Mucosa of descending colon (tissue), 3 donors: ENCODE measurements at places on chromosomes 2 and 18. TPM values are rescaled to one million over a fixed set of nuclear protein-coding genes. Genes with fewer than 3 reads are reported as not detected.

DNA sequence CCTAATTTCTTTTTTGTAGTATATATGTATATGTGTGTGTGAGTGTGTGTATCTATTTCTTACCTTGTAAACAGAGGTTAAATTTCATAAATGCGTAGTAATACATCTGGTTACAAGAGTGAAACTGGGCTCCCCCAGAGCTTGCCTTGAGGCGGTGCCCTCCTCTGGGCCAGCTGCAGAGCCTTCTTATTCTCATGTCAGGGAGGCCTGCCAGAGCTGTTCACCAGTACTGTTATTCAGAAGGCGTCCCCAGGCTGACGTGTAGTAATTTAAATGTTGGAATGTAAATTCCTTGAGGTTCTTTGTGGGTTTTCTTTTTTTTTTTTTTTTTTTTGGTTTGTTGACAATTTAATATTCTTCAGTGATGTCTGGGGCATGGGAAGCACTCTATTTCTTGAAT lies 11.2 kb downstream of the COPS8 start:
- DNase-seq = no peak

GRCh38 chr2:129092956-129093355 lies 774.3 kb upstream of the HS6ST1 start:
- no peak for DNase-seq

DNA sequence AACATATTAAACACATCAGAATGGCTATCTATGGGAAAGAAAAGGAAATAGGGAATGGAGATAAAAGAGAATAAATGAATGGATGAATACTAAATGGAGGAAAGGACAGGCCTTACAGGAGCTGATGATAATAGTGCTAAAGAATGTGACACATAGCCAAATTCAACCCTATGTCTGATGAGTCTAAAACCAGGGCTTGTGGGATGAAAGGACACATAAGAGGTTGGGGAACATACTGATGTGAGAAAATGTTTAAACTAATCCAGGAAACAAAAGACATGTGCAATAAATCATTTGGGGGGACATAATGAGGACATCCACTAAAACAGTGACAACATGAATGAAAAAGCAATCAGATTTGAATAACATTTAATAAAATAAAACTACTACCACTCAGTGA lies 120.0 kb downstream of the DYM start:
- DNase-seq = no peak

GRCh38 chr2:26396734-26397298 lies 4.9 kb upstream of the DRC1 start:
- no peak for DNase-seq

- no peak for DNase-seq
These were observed 232.2 kb downstream of the GULP1 start for GRCh38 chr2:188523919-188524318.

DNA sequence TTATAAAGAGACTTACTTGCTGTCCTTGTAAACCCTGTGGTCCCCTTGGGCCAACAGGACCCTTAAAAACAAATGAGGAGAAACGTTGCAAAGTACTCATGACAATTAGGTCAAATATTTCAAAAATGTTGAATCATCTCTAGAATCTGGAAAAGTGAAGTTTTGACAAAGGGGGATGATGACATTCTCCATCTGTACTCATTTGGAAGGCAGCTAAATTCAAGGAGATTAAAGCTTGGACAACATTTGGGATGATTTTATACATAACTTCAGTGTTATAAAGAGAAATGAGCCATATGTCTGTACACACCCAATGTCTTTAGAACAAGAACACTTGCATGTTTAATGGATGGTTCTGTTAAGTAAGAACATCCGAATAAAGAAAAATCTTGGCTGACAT lies 92.9 kb downstream of the COL5A2 start:
- no peak for DNase-seq

DNA sequence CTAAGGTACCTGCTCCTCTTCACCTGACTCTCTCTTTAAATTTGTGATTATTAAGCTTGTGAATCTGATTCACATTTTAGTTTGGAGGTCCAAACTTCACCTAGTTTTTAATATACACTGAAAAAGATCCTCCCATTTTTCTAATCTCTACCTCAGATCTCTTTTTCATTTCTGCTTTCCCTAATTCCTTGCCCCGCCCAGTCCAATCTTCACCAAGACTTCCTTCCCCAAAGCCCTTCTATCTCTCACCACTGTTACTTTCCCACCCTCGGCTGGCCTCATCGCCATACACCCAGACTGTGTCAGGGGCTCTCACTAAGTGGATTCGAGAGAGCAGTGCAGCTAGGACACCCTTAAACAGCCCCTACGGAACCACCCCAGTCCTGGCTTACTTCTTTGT lies 40.0 kb downstream of the LBH start:
- no peak for DNase-seq

DNA sequence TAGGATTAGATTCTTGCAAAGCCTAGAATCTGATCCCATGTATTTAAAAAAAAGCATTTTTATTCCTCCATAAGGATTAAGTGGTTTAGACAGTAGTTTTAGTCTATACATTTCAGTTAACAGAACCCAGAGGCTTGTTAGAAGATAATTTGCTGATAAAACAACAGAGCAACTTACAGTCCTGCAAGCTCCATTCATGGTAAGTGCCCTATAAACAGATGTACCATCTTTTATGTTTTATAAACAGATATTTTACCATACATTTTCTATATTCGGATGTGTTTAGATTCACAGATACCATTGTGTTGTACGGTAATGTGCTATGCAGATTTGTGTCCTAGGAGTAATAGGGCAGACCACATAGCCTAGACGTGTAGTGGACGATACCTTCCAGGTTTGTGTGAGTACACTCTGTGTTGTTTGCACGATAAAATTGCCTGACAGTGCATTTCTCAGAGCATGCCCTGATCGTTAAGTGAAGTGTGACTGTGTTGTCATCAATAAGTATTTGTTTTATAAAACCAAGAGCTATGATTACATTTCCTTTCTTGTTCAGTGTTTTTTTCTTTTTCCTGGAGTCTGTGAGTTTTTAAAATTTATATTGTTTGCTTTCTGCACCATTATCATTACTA lies 54.2 kb downstream of the CERS6 start:
- DNase-seq = no peak

- no peak for DNase-seq
These were observed 108.7 kb downstream of the C18orf54 start for GRCh38 chr18:54466248-54467005.

DNA sequence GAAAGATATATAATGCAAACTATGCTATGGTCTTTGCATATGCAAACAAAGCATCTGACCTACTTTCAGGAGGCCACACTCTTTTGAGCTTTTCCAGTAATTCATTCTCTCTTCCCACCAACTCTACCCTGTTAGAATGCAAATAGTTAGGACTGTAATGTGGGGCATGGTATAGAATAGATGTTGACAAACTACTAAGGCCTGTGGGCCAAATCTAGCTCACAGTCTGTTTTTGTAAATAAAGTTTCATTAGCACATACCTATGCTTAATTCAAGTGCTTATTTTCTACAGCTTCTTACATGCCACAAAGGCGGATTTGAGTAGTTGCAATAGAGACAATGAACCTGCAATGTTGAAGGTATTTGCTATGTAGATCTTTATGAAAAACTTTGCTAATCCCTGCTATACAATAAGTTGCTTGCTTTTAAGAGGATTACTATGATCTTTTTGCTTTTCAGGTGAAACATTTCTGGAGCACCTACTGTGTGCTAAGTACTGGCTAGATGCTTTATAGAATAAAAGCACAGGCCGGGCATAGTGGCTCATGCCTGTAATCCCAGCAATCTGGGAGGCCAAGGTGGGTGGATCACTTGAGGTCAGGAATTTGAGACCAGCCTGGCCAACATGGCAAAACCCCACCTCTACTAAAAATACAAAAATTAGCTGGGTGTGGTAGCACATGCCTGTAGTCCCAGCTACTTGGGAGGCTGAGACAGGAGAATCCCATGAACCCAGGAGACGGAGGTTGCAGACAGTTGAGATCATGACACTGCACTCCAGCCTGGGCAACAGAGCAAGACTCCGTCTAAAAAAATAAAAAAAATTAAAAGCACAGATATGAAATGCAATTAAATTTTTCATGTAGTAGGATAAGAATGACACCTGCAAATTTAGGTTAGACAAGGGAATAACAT lies 267.8 kb downstream of the DPP10 start:
- no peak for DNase-seq

- DNase-seq = no peak
These were observed 36.0 kb downstream of the ARHGEF4 start for GRCh38 chr2:130872741-130873125.

- DNase-seq = no peak
These were observed 728.5 kb upstream of the SLC8A1 start for GRCh38 chr2:41180387-41180786.

DNA sequence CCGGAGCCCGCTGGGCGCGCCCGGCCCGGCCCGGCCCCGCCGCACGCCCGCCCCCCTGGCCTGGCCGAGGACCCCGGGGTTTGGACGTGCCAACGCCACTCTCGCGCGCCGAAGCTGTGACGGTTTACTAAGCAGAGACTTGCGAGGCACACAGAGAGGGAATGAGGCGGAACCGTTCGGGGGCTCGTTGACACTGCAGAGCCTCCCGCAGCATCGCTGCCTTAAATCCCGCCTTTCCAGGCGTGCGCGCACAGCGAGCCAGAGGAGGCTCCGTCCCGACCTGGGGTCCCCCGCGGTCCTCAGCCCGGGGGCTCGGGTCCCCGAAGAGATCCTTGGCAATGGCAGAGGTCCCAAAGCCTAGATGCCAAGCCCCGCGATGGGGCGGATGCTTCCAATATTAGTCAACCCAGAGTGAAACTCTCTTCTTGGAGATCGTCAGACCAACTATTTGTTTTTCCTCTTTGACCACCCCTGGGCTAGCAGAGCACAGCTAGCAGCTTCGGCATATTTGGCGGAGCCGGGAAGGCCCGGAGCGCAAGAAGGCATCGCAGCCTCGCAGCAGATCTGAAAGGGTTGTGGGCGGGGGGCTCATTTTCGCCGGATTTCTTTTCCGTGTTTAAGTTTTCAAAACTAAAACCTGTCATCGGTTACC lies at the start of gene ZNF385B:
Gene ZNF385B, minus strand, starts transcription at position 197 of the 652 bp plus-strand sequence.
- DNase-seq = no peak

- no peak for DNase-seq
These were observed 30.2 kb downstream of the CMPK2 start for GRCh38 chr2:6835467-6835866.

DNA sequence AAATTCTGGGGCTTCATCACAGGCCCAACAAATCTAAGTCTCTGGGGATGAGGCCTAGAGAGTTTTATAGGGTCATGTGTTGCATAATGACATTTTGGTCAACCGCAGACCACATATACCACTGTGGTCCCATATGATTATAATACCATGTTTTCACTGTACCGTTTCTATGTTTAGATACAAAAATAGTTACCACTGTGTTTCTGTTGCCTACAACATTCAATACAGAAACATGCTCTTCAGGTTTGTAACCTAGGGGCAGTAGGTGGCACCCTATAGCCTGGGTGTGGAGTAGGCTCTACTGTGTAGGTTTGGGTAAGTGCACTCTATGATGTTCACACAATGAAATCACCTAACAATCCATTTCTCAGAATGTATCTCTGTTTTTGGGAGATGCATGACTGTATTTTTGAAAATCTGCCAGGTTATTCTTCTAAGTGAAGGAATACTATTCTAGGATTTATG lies 485.2 kb downstream of the PTPRM start:
- peak; percentile 5 for DNase-seq

DNA sequence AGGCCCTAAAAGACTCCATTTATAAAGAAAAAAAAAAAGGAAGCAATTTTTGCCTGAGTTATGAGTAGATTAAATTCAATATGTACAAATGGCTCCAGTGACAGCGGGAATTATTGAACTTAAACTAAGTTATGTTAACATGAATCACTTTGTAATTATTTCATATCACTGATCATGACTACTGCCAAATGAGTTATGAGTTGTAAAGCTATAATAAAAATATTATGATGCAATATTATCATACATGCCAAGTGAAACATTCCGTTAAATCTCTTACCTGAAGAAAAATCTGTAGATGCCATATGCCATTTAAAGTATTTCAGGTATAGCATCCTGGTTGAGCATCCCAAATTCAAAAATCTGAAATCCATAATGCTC lies 217.5 kb downstream of the DLGAP1 start:
- no peak for DNase-seq

DNA sequence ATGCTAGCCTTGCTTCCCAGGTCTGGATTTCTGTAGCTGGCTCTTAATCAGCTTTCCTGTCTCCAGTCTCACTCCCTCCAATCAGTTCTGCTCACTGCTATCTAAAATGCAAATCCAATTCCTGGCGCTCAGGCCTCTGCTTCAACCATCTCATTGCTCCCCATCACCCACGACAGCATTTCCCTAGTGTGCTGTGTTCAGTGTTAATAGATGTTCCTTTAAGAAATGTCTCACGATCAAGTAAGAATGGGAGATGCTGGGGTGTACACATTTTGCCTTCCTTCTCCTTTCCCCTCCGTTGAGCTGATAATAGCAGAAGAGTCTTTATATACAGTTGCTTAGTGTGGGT lies 1.6 kb upstream of the PUM2 start:
- no peak for DNase-seq

GRCh38 chr2:1623906-1624445 lies 120.3 kb downstream of the PXDN start:
- DNase-seq = no peak

DNA sequence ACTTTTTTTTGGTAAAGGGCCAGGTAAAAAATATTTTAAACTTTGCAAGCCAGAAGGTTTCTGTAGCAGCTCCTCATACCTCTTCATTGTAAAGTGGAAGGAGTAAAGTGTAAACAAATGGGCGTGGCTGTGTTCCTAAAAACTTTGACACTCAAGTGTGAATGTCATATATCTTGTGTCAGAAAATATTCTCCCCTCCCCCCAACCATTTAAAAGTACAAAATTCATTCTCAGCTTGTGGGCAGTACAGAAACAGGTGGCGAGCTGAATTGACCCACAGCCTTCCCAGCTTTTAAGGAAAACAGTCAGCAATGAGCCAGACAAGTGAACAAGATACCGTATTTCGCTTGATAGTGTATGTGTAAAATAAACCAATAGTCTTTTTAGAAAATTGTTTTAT lies 4.0 kb downstream of the YPEL5 start:
- DNase-seq = no peak

- DNase-seq = no peak
These were observed 15.7 kb downstream of the STK39 start for GRCh38 chr2:168231609-168232241.

MBD1 gene
- total RNA-seq = 75.1 TPM

ERMN gene
- total RNA-seq = 0.14 TPM

ABCB6 gene
- total RNA-seq = 21.3 TPM

KCNS3 gene
- 16.8 TPM for total RNA-seq

SGPP2 gene
- total RNA-seq = 75.2 TPM

GPR45 gene
- total RNA-seq = not detected

AP1S3 gene
- 5.0 TPM for total RNA-seq

DSG4 gene
- total RNA-seq = 0.24 TPM

ARHGEF4 gene
- 1.5 TPM for total RNA-seq

MEP1B gene
- 5.9 TPM for total RNA-seq
